ENCODE measurements at places on chromosomes 16 and 17. TPM values are rescaled to one million over a fixed set of nuclear protein-coding genes. Genes with fewer than 3 reads are reported as not detected.

Gene PLCD3
- total RNA-seq = 9.9 TPM

Gene CDC42EP4
- 44.0 TPM for total RNA-seq

Gene VAT1L
- total RNA-seq = 1.4 TPM

GRCh38 chr16:87535855-87536794, 43.3 kb upstream of the ZCCHC14 start:
- peak overlapping the region; percentile 14 for H3K4me3 ChIP-seq
- H3K36me3 ChIP-seq = no peaks in the 10 kb centered on the region
- no peak overlapping the region for H3K27ac ChIP-seq
- no peaks in the 10 kb centered on the region for H3K4me1 ChIP-seq
- no peaks in the 10 kb centered on the region for H3K27me3 ChIP-seq

- no peak overlapping the region for H3K27ac ChIP-seq
- H3K4me1 ChIP-seq = no peaks in the 10 kb centered on the region
- H3K4me3 ChIP-seq = no peak overlapping the region
- peaks cover 65% of the 10 kb centered on the region for H3K36me3 ChIP-seq
Measured at GRCh38 chr17:50745631-50746030, 21.7 kb downstream of the ANKRD40CL start.

DNA sequence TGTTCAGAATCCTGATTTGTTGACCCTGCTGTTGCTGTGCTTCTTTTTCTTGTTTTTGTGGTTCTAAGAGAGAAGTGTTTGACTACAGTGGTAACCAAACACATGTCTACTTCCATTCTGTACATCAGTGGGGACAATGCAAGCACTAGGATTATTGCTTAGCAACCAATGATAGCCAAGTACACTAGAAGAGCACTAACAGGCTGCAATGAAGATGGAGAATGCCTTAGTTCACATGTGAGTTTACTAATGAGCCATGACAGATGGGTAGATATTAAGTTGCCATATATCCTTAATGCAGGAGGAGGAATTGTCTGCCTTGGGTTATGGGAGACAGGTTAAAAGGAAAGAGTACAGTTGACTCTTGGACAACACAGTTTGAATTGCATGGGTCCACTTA, 8.3 kb downstream of the EFCAB5 start:
- no peak overlapping the region for H3K27ac ChIP-seq
- DNase-seq = no peak
- H3K36me3 ChIP-seq = no peaks in the 10 kb centered on the region
- H3K4me3 ChIP-seq = no peak overlapping the region
- no peaks in the 10 kb centered on the region for H3K27me3 ChIP-seq

GRCh38 chr17:1229349-1229899, 40.8 kb upstream of the BHLHA9 start:
- H3K36me3 ChIP-seq = no peaks in the 10 kb centered on the region
- H3K4me1 ChIP-seq = peaks cover 3% of the 10 kb centered on the region
- DNase-seq = no peak
- H3K4me3 ChIP-seq = peak overlapping the region; percentile 33
- H3K27me3 ChIP-seq = peaks cover 10% of the 10 kb centered on the region

- no peaks in the 10 kb centered on the region for H3K27me3 ChIP-seq
- no peak overlapping the region for H3K4me3 ChIP-seq
- H3K36me3 ChIP-seq = no peaks in the 10 kb centered on the region
- no peak for DNase-seq
- no peak overlapping the region for H3K27ac ChIP-seq
Measured at GRCh38 chr16:56559109-56559508, 5.8 kb upstream of the MT4 start.

DNA sequence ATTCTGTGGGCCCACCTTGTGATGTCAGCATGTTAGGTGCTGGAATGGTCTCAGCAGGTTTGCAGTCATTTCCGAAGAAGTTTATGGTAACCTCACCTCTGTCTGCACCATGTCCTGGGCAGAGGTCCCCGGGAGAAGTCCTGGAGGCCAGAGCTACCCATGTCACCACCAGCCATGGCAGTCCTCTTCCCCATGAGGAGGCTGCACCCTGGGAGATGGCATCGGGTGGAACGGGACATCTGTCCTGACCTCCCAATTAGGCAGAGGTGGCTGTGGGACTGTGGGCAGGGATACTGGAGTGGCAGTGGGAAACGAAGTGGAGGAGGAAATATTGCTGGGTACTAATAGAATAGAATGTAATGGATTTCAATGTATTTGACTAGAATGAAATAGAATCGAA, 511.8 kb upstream of the WSB1 start:
- no peaks in the 10 kb centered on the region for H3K36me3 ChIP-seq
- no peaks in the 10 kb centered on the region for H3K27me3 ChIP-seq
- H3K4me1 ChIP-seq = no peaks in the 10 kb centered on the region
- no peak overlapping the region for H3K4me3 ChIP-seq
- no peak overlapping the region for H3K27ac ChIP-seq
- DNase-seq = peak; percentile 12

GRCh38 chr17:60506312-60506711, 19.7 kb downstream of the APPBP2 start:
- no peak overlapping the region for H3K27ac ChIP-seq
- DNase-seq = no peak
- H3K36me3 ChIP-seq = no peaks in the 10 kb centered on the region
- H3K4me3 ChIP-seq = no peak overlapping the region

- H3K36me3 ChIP-seq = no peaks in the 10 kb centered on the region
- no peak for DNase-seq
- H3K27ac ChIP-seq = no peak overlapping the region
Measured at GRCh38 chr17:72717276-72717675, 375.2 kb downstream of the SLC39A11 start.

Measured in pancreas (tissue), 10 donors.